ENCODE measurements at places on chromosomes 12 and 14.

DNA sequence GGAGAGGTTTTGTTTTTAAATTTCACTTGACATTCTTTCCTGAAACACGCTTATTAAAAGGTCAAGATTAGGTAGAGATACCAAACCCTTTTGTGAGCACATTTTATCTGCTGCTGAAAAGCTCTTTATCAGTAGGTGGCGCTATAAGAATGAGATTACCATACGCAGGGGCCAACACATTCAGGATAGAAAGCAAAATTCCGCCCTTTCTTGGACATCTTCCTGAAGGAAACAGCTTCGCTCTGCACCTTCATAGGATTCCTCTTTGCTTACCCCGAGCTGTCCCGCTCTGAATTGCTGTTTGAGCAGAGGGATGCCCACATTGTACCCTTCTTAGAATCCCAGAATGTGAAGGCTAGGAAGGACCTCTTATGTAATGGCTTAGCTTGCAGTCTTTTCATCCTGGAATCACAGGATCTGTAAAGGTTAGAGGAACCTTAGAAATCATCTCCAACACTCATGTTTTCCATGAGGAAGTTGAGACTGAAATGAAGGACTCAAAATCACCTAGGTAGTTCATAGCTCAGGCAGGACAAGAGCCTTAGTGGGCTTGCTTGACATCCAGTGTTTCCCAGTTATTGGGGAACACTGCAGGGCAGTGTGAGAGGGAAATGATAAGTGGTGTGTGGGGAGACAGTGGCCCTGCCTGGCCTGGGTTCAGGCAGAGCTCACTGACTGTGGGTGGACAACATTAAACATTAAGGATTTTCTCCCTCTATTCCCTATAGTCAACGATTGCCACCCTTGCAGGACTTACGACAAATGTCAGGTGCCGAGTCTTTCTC is 38.7 kb upstream of the CRY1 start:
- peak; percentile 72 for DNase-seq

DNA sequence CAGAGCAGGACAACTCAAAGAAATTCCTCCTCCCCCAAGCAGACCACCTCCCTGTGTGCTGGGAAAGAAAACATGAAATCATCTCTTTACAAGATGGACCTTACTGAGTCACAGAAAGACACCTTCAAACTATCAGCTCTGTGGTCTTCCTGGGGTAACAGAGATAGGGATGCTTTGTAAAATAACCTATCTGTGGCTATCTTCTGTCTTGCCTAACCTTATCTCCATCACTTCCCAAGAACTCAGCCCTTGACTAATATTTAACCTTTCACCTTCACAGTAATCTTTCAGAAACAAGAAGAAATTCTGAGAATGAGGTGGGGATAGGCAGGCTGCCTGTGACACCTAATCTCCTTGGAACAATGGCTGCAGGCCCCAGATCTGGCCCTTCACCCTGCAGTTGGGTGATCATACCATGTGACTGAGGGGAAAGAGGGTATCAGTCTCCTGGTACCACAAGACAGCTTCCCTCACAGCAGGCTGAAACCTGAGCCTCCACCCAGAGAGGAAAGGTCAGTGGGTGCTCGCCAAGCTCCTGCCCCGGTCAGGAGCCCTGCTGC is 27.4 kb upstream of the CEBPE start:
- DNase-seq, result no peak

DNA sequence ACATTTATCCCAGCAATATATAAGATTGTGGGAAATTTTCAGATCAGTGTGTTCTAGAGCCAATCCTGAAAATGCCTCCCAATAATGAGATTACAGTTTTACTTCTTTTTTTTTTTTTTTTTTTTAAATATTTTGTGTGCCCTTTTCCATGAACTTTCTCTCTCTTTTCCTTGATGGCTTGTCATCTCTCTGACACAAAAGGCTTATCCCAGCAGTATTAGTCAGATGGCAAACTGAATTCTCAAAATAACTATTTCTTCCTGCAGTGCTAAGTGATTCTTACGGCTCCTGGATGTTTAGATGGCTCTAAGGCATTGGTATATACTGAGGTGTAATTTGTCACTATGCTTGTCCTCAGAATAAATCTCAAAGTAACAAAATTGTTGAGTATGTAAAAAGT is 86.7 kb downstream of the LRP6 start:
- DNase-seq, result no peak

DNA sequence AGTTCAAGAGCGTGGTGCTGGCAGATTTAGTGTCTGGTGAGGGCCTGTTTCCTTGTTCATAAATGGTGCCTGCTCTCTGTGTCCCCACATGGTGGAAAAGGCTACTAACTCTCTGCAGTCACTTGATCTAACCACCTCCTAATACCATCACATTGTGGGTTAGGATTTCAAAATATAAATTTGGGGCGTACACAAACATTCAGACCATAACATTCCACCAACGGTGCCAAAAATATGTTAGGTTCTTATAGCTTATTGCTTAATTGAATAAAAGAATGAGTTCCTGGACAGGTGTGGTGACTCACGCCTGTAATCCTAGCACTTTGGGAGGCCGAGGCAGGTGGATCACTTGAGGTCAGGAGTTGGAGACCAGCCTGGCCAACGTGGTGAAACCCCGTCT is 3.4 kb upstream of the DYRK2 start:
- DNase-seq, result no peak

- DNase-seq, result peak; percentile 19
These were observed 34.6 kb upstream of the NFKBIA start for GRCh38 chr14:35438910-35439713.

DNA sequence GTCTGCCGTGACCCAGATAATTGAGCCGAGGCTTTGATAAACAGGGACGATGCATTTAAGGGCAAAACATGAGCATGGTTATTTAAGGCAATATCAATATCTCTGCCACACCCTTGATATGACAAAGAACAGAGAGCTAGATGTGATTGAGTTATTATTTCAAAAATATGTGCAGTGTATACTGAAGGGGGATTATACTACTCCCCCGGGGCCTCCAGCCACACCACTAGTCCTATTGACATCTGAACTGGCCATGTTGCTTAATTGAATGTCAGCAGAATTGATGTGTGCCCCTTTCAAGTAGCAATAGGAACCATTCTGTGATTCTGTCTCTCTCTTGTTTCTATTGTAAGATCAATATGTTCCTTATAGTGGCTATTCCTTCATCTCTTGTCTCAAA is 794.8 kb upstream of the SEL1L start:
- no peak for DNase-seq

DNA sequence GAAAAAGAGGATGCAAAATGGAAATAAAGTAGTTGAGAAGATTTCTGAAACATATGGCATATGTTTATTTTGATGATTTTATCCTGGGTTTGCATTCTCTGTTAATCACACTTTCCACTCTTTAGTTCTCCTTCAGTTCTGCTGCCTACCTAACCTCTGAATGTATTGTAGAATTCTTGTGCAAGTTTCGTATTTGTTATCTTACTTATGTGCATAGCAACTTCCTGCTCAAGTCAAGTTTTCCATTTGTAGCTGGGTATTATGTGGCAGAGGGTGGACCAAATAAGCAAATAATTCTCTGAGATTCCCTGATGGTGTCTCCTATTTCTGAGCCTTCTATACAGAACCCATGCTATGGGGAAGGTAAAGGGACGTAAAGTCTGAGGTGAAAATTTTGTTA is 381.6 kb downstream of the FOXG1 start:
- no peak for DNase-seq

- DNase-seq, result no peak
These were observed 723.4 kb downstream of the TRHDE start for GRCh38 chr12:72995616-72996015.

DNA sequence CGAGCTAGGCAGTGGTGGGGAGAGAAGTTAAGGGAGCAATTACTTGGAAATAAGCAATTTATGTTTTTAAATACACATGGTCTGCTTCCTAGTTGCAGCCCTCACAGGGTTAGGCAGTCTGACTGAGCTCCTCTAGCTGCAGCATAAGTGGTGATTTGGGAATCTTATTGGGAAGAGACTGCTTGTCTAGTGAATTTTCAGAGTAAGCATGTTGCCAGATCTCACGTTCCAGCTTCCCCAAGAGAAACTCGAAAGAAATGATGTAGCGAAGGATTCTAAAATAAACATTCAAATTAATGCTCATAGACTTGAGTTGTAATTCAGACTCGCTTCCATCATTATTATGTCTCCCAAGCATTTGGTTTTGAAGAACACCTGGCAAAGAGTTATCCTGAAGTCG is 440.2 kb downstream of the ATP23 start:
- DNase-seq, result no peak

DNA sequence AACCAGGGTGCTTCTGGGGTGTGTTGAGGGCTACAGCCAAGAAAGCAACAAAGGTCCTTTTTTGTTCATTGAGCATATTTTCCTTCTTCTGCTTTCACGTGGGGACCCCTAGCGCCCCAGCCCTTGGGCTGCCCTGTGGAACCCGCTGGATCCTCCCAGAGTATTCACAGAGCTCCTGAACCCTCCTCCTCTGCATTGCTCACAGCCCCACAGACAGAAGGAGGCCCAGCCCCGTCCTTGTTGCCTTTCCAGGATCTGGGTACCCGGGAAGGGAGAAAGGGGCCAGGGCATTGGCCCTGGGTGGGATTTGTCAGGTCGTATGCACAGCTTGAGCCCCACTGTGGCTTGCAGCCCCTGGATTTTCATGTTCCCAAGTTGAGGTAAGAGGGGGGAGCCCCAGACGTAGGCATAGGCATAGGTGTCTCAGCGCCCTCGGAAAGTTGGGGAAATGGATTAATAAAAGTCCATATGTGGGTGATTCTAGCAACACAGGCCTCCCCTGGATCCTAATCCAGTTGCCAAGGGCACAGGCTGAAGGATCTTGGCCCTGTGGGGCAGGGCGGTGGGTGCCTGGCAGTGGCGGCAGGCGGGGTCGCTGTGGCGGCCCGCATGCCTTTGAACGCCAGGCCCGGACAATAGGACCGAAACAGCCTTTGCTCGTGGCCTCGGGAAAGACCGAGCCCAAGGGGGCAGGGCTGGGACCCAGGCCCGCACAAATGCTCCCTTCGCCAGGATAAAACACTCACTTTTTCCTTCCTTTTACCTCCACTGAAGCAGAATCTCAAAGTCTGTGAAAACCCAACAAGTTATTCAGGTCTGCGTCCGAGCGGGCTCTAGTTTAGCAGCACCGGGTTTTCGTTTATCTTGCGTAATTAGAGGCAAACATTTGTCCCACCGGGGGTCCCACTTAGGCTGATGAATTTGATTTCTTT is 3.0 kb upstream of the HOXC10 start:
- no peak for DNase-seq

- DNase-seq, result no peak
These were observed 15.2 kb upstream of the WNT5B start for GRCh38 chr12:1613860-1614259.

Measured in inflammatory macrophage treated with lipopolysaccharide for 1 hour (primary cell).